ENCODE measurements at places on chromosomes 1 and 21. TPM values are rescaled to one million over a fixed set of nuclear protein-coding genes. Genes with fewer than 3 reads are reported as not detected.

Gene SHISA4
- polyA plus RNA-seq = 1.5 TPM

DNA sequence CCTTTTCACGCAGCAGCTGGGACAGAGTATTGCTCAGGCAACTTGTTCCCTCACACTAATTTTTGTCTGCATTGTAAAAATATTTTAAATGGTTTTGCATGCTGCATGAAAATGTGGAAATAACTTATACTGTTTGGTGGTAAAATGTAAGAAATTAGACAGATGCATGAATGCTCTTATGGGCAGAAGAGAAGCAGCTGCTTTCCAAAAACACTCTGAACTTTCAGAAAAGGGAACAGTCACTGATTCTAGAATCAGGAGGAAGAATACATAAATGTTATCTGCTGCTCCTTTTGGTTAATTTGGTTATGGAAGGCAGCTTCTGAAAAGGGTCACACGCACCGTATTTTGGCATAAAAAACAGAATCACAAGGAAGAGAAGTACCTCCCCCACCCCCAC, 87.0 kb upstream of the RUNX1 start:
- H3K27me3 ChIP-seq = no peaks in the 10 kb centered on the region
- H3K4me3 ChIP-seq = no peak overlapping the region
- H3K36me3 ChIP-seq = no peaks in the 10 kb centered on the region
- H3K27ac ChIP-seq = no peak overlapping the region

GRCh38 chr1:83620016-83620415, 378.9 kb downstream of the TTLL7 start:
- H3K4me1 ChIP-seq = no peaks in the 10 kb centered on the region
- H3K4me3 ChIP-seq = no peak overlapping the region
- H3K36me3 ChIP-seq = no peaks in the 10 kb centered on the region
- DNase-seq = no peak

Gene RUNX3
- 4.4 TPM for polyA plus RNA-seq

Gene CNN3
- polyA plus RNA-seq = 0.08 TPM

Gene TMEM82
- polyA plus RNA-seq = not detected

GRCh38 chr1:28927648-28928313, 13.4 kb downstream of the EPB41 start:
- H3K27ac ChIP-seq = peak overlapping the region; percentile 76
- no peak overlapping the region for H3K4me3 ChIP-seq
- peaks cover 33% of the 10 kb centered on the region for H3K4me1 ChIP-seq
- H3K27me3 ChIP-seq = no peaks in the 10 kb centered on the region

- H3K27me3 ChIP-seq = no peaks in the 10 kb centered on the region
- DNase-seq = no peak
- H3K4me3 ChIP-seq = no peak overlapping the region
Observed at GRCh38 chr1:199447906-199448305, 579.6 kb upstream of the NR5A2 start.

Gene OR10K1
- polyA plus RNA-seq = not detected

DNA sequence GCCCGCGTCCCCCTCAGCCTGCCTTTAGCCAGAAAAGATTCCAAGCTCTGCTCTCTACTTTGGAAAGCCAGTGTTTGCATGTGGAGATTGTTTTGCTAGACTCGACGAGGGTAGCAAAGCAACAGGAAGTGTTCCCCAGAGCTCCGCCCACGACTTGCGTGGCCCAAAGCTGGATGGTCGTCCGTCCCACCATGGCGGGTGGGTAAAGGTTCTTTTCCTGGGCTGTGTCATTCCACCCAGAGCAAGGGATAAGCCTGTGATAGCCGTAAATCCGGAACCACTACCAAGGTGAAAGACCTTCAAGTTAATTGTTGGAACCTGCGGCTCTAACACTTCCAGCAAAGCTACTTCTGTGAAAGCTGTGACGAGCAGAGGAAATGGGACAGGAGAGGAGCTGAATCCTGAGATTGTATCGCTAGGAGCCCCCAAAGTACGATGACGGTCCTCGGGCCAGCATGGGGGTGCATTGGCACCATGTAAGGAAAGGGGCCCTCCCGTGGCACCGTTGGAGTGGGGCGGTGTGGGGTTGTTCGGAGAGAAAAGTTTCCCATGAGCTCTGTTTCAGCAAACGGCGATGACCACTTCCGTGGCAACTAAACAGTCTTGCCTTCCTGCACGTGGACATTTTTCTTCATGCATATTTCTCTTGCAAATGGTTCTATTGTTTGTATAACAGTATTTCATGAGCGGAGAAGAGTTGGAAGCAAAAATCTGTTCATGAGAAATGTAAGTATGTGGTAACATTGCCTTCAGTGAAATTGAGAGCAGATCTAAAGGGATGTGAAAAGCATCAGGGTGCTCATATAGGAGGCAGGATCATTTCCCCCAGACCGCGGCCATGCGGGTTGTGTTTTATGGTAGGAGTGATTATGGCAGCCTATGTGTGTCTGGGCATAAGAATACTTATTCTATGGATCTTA, 8.4 kb downstream of the MX2 start:
- peaks cover 50% of the 10 kb centered on the region for H3K4me1 ChIP-seq
- H3K27ac ChIP-seq = peak overlapping the region; percentile 72
- H3K36me3 ChIP-seq = peaks cover 13% of the 10 kb centered on the region
- no peaks in the 10 kb centered on the region for H3K27me3 ChIP-seq

- DNase-seq = no peak
- H3K27ac ChIP-seq = peak overlapping the region; percentile 38
- H3K36me3 ChIP-seq = no peaks in the 10 kb centered on the region
Observed at GRCh38 chr1:109910963-109911798, 532 bp downstream of the CSF1 start.

Gene S100A12
- polyA plus RNA-seq = 2,543 TPM

DNA sequence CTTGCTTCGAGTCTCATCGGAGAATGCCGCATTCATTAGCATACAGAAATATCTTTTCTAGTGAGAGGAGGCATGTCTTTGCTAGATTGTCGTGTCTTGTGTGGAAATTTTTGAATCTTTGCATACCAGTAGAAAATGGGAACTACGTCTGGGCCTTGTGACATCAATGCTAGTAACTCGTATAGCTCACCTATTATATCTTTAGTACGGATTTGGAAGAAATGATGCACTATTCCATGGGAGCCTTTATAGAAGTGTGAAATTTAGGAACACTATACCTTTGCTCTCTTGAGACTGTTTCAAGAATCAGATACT, 835 bp downstream of the UHMK1 start:
- H3K4me1 ChIP-seq = peaks cover 21% of the 10 kb centered on the region
- H3K27me3 ChIP-seq = no peaks in the 10 kb centered on the region

DNA sequence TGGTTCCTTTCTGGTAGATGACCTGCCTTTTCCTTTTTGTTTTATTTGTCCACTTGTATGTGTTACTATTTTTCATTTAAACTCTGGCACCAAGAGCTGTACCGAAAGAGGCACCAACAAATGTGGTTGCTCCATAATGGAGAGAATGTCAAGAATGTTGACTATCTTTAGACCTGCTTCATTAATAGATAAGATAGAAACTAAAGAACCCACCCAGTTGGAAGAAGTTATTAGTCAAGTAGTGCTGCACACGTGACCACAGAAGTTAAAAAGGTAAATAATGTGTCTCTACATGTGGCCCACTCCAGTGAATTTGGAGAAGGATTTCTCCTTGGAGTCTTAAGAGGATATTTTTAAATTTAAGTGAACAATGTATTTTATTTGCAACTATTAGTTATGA, 9.3 kb downstream of the ATP1A1 start:
- H3K4me3 ChIP-seq = no peak overlapping the region
- no peak for DNase-seq
- no peak overlapping the region for H3K27ac ChIP-seq
- no peaks in the 10 kb centered on the region for H3K27me3 ChIP-seq

GRCh38 chr1:78142736-78143135, 97.0 kb downstream of the GIPC2 start:
- H3K4me3 ChIP-seq = peak overlapping the region; percentile 31
- no peaks in the 10 kb centered on the region for H3K27me3 ChIP-seq

- no peaks in the 10 kb centered on the region for H3K36me3 ChIP-seq
- H3K27ac ChIP-seq = no peak overlapping the region
- DNase-seq = no peak
Observed at GRCh38 chr1:27935721-27936120, 921 bp downstream of the SMPDL3B start.
